Mesothelial cell of epicardium (in vitro differentiated cells): ENCODE measurements at places on chromosomes 7 and 10.

DNA sequence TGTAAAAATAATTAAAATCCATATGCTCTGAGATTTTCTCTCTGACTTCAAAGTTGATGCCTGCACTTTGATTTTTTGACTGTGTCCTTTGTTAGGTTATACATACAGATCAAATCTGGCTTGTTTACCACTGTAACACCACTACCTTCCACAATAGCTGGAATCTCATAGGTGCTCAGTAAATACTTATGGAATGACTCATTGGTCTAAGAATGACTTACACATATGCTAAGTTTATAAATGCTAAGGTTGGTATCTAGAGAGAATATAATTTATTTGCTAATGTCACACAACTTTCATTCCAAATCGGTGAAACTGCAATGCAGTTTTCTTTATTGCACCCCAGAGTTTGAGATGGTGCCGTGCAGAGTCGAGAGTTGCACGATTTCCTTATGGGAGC, 578.5 kb downstream of the SH2D4B start:
- no peak overlapping the region for H3K4me3 ChIP-seq
- H3K27me3 ChIP-seq = peaks cover 3% of the 10 kb centered on the region
- no peak for DNase-seq
- H3K27ac ChIP-seq = peak overlapping the region; percentile 77
- no peaks in the 10 kb centered on the region for H3K36me3 ChIP-seq
- H3K4me1 ChIP-seq = peaks cover 3% of the 10 kb centered on the region

DNA sequence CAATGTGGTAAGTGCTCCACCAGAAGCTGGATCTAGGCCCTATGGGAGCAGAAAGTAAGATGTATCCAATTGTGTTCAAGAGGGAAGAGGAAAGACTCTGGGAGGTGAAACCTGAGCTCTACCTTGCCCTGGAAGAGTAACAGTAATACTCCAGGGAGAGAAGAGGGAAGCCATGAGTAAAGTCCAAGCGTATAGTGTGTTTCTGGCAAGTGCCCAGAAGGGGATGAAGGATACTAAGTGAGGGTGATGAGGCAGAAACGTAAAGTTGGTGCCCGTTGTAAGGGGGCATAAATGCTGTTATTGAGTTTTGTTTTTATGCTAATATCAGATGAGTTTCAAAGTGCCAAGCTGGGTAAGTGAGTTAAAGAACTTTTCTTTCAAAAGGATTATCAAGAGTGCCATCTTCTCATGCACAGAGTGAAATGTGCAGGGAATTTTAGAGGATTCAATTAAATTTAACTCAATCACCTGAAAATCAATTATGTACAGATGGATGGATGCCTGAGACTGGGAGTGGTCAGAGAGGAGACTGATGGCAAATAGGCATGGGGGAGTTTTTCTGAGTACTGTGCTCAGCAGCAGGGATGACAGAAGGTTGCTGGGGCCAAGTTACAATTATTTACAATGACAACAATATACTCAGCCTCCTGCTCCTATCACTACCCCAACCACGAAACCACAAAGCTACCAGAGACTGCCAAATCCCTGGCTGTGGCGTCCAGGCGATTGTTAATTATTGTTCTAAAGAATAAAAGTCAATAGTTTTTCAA, 123.3 kb upstream of the LAMB4 start:
- H3K36me3 ChIP-seq = peaks cover 1% of the 10 kb centered on the region
- H3K27me3 ChIP-seq = peaks cover 1% of the 10 kb centered on the region
- no peak overlapping the region for H3K4me3 ChIP-seq
- DNase-seq = no peak
- H3K27ac ChIP-seq = no peak overlapping the region
- no peaks in the 10 kb centered on the region for H3K4me1 ChIP-seq

DNA sequence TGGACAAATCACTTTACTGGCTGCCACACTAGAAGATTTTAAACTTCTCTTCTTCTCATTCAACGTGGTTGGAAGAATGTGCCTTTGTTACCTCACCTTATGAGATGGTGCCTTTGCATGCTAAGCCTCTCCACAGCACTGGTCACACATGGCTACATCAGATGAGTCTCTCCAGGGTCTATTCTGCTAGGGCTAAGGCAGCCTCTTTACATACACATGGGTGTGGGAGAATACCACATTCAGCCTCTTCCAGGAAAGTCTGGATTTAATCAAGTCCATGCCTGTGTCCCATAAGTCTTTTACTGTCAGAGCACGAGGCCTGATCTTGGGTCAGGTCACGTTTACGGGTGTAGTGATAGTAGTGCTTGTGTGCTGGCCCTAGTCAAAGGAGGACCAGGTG, 701.5 kb downstream of the SORCS3 start:
- H3K36me3 ChIP-seq = no peaks in the 10 kb centered on the region
- no peak for DNase-seq
- H3K27me3 ChIP-seq = peaks cover 16% of the 10 kb centered on the region
- no peak overlapping the region for H3K27ac ChIP-seq
- H3K4me1 ChIP-seq = no peaks in the 10 kb centered on the region
- no peak overlapping the region for H3K4me3 ChIP-seq

- no peak overlapping the region for H3K4me3 ChIP-seq
- peaks cover 5% of the 10 kb centered on the region for H3K27me3 ChIP-seq
- no peaks in the 10 kb centered on the region for H3K36me3 ChIP-seq
- DNase-seq = no peak
Observed at GRCh38 chr10:26386781-26387180, 51.4 kb upstream of the APBB1IP start.

- H3K4me3 ChIP-seq = no peak overlapping the region
- H3K27me3 ChIP-seq = peaks cover 47% of the 10 kb centered on the region
- DNase-seq = no peak
- no peaks in the 10 kb centered on the region for H3K4me1 ChIP-seq
Observed at GRCh38 chr10:131858118-131858515, 42.7 kb upstream of the PPP2R2D start.

GRCh38 chr7:143454091-143454680, 10.9 kb downstream of the TAS2R60 start:
- no peaks in the 10 kb centered on the region for H3K27me3 ChIP-seq
- no peaks in the 10 kb centered on the region for H3K4me1 ChIP-seq
- H3K27ac ChIP-seq = no peak overlapping the region
- no peaks in the 10 kb centered on the region for H3K36me3 ChIP-seq
- H3K4me3 ChIP-seq = no peak overlapping the region

DNA sequence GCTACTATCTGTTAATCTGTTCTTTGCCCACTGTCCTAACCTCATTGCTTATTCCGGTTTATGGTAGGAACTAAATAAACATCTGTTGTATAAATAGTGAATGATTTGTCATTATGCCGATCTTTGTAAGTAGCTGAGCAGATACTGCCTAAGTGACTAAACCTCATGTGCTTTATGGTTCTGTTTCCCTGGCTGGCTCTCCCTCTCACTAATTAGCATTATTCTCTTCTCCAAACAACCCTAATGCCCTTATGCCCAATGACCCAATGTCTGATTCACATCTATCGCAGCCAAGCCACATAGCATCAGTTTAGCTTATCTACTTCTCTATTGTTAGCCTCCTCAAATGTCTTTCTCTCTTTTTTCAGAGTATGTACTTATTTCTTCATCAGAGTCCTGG, 462.3 kb upstream of the POT1 start:
- H3K4me3 ChIP-seq = no peak overlapping the region
- no peaks in the 10 kb centered on the region for H3K36me3 ChIP-seq
- H3K4me1 ChIP-seq = no peaks in the 10 kb centered on the region
- no peak overlapping the region for H3K27ac ChIP-seq

- DNase-seq = no peak
- peaks cover 12% of the 10 kb centered on the region for H3K4me1 ChIP-seq
- no peaks in the 10 kb centered on the region for H3K36me3 ChIP-seq
Observed at GRCh38 chr10:125982260-125982948, 86.0 kb downstream of the FANK1 start.

- no peaks in the 10 kb centered on the region for H3K4me1 ChIP-seq
- no peak overlapping the region for H3K4me3 ChIP-seq
- H3K36me3 ChIP-seq = no peaks in the 10 kb centered on the region
- no peak for DNase-seq
- no peaks in the 10 kb centered on the region for H3K27me3 ChIP-seq
- no peak overlapping the region for H3K27ac ChIP-seq
Observed at GRCh38 chr10:79331226-79331625, 16.0 kb upstream of the PPIF start.

DNA sequence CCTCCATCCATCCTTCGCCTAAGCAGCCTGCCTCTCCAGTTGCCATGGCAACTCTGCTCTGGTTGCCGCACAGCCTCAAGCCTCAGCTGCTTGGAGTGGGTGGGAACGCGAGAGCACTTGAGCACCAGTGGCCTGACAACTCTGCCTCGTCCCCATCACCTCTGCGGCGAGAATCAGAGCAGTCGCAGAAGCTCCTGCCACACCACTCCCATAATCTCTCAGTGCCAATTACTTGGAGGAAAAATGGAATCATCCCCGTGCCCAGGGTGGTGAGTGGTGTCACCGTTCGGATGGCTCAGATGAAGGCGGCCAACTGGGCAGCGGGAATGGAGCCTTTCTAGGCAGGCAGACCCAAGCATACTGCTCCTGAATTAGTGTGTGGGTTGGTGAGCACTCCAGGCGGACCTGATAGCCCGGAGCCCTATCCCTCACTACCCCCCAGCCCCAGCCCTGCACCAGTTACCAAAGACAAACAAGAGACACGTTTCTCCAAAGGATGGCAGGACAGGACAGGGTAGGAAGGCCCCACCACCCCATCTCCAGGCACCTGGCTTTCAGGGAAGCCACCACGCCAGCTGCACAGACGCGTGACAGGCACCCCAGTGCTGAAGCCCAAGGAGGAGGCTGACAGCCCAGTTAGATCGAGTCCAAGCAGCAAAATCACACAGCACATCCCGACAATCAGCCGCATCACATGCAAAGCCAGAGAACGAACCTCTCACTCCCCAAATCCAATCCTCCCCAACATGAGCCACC, 335.4 kb downstream of the PTPRN2 start:
- no peaks in the 10 kb centered on the region for H3K4me1 ChIP-seq
- H3K36me3 ChIP-seq = no peaks in the 10 kb centered on the region
- H3K4me3 ChIP-seq = no peak overlapping the region
- H3K27ac ChIP-seq = no peak overlapping the region

GRCh38 chr7:31061185-31061584, 9.1 kb downstream of the ADCYAP1R1 start:
- peaks cover 82% of the 10 kb centered on the region for H3K27me3 ChIP-seq
- H3K36me3 ChIP-seq = no peaks in the 10 kb centered on the region
- H3K4me1 ChIP-seq = no peaks in the 10 kb centered on the region
- DNase-seq = no peak
- no peak overlapping the region for H3K4me3 ChIP-seq
- H3K27ac ChIP-seq = no peak overlapping the region

DNA sequence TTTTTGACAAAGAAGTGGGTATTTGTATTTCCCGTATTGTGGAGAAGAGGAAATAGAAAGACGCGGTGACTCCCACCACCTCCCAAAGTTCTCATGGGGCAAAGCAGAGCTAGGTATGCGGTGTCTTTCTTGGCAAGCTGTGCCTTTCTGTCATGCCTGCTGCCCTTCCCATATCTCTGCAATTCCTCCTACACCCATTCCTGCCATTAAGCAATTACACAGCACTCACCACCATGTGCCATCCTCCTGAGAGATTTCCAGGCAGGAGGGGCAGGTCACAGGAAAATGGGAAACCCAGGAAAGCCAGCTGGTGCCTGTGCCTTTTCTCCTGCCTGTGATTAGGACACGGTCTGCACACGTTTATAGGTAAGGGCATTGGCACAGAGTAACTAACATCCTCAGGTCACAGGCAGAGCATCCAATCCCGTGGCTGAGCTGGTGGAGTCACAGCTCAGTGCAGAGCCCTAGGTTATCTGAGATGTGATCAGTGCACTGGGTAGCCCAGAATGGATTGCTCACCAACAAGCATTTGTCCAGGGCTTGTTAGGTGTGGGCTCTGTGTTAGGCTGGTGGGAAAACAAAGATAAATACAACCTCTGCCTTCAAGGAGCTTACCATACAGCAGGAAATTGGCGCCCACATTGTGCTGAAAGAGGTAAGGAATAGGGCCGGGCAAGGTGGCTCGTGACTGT, 9.4 kb upstream of the CRTAC1 start:
- no peak overlapping the region for H3K4me3 ChIP-seq
- peaks cover 97% of the 10 kb centered on the region for H3K27me3 ChIP-seq
- no peaks in the 10 kb centered on the region for H3K36me3 ChIP-seq
- no peak overlapping the region for H3K27ac ChIP-seq

DNA sequence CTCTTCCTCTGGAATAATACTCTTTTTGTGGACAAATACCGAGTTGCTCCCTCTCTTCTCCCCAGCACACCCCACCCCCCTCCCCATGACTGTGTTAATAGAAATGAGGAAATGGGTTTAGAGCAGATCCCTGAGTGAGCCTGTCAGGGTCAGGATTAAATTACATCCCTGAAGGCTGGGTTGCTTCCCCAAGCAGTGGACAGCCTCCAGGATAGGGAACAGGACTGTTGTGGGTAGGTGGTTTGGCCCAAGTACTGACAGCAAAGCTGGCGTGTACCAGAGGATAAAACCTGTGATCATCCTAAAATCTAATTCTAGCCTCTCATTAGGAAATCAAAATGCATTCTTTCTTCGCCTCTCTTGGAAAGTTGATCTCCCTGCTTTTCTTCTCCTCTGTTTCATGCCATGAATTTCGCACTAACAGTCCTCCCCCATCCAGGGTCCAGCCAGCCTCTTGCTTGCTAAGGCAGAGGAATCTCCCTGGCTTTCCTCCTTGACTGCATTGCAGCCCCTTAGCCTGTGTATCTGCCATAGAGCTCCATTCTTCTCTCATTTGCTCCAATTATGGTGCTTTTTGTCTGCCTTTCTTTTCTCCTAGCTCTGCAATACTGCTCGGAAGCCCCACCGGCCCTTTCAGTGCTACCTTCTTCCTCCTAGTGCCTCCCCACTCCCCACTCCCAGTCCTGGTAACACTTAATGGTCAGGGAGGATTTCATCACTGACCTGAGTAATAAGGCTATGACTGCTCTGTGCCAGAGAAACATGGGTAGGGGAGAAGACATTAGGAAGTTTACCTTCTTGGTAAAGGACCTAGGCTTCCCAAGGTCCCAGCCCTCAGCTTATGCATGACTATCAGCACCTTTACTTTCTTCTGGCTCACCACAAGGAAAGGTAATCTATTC, 8.4 kb downstream of the LRRC4 start:
- no peak overlapping the region for H3K27ac ChIP-seq
- peaks cover 4% of the 10 kb centered on the region for H3K36me3 ChIP-seq
- no peak for DNase-seq

- H3K36me3 ChIP-seq = no peaks in the 10 kb centered on the region
- H3K27ac ChIP-seq = peak overlapping the region; percentile 77
- H3K4me3 ChIP-seq = no peak overlapping the region
- H3K4me1 ChIP-seq = peaks cover 17% of the 10 kb centered on the region
- no peak for DNase-seq
Observed at GRCh38 chr7:40536421-40536820, 401.6 kb downstream of the SUGCT start.

GRCh38 chr7:133052401-133052756, 29.5 kb downstream of the CHCHD3 start:
- no peaks in the 10 kb centered on the region for H3K27me3 ChIP-seq
- no peak for DNase-seq
- peaks cover 20% of the 10 kb centered on the region for H3K4me1 ChIP-seq
- peaks cover 2% of the 10 kb centered on the region for H3K36me3 ChIP-seq

DNA sequence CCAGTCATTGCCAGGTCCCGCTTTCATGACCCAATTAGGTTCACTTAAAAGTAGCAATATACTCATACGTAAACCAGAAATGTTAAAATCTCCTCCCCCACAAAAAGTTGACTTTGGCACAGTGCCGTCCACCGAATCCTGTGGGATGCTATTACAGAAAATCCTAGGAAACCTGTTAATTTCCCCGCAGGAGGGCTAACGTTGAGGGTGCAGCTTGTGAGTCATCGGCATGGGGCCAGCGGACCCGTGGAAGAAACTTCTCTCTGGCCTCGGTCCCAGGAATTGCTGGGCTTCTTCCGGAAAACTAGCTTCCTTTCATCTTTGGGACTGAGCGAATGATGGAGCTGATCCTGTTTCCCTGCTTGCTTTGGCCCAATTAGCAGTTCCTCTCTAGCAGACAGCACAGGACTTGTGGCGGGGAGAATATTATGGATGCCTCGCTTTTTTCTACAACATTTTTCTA, 13.5 kb downstream of the CRYGN start:
- H3K36me3 ChIP-seq = peaks cover 9% of the 10 kb centered on the region
- H3K4me3 ChIP-seq = peak overlapping the region; percentile 16
- H3K27me3 ChIP-seq = no peaks in the 10 kb centered on the region
- DNase-seq = peak; percentile 76
